ENCODE measurements at places on chromosomes 5 and 9.
A peak's percentile ranks its signal among the peaks of the same experiment; 100 is the strongest.

- DNase-seq, result no peak
These were observed 141.5 kb downstream of the ADAMTS19 start for GRCh38 chr5:129601576-129601975.

- DNase-seq, result peak; percentile 59
These were observed 181.2 kb upstream of the GPR151 start for GRCh38 chr5:146697211-146697610.

DNA sequence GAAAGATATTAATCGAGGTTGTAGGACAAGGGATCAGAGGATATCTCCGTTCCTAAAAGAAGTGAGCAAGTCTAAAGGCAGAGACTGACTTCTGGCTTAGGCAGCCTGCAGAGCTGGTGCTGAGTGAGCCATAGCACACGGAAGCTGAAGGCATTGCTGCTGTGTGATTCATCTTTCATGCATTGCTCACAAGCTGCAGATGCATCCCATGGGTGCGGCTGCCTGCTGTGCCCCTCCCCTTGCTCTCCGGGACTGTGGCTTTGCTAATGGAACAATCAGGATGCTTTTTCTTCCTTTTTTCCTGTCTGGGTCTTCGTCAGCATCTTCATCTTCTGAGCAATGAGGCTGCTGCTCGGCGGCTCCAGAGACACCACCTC, 341.4 kb downstream of the DIRAS2 start:
- DNase-seq, result peak; percentile 71

GRCh38 chr5:126640866-126641265, 40.1 kb downstream of the PHAX start:
- no peak for DNase-seq

DNA sequence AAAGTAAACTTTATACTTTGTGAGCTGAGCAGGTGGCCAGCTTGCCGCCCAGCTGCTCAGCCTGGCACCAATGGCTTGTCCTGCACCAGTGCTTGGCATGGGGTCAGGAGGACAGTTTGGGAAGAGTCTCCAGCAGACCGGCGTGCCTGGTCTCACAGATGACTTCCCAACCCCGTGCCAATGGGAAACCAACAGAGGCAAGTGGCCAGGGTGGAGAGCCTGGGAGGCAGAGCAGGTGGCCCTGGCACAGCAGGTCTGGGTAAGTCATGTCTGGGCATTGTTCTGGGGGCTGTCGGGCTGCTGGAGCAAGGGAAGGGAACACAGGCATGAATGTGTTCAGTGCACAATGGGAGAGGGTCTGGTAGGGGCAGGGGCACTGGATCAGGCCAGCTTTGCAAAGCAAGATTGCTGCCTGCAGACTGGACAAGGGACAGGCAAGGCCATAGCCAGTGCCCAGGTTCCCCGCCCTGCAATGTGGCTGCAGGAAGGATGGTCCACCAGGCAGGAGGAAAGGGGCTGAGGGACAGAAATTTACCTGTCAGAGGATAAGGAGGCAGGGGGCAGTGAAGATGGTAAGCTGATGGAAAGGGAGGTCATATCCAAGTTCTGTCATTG, 76.2 kb upstream of the ALDH1B1 start:
- no peak for DNase-seq

DNA sequence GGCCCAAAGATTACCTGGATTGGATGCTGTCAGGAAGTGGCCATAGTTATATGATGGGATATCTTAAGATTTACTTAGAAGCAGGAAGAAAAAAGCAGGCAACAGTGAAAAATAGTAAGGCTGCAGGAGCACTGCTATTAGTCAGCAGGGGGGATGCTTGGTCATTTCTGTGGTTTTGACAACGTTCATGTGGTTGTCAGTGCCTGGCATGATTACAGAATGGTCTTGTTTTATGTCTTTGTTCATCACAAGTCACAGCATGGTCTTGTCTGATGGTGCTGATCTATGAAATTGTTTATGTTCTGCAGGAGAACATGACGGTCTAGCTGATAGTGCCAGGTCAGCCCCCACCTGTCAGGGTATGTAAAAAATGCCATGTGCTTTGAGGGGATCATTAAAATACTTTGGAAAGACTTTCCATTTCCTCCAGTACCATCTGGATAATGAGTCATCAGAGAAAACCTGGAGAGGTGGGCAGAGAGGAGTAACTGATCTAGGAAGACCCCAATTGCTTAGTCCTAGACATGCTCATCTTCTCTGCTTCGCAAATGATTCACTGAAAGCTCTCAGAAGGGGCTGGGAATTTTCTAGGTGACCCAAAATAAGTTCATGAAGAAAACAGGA, 48.5 kb downstream of the PLGRKT start:
- no peak for DNase-seq

DNA sequence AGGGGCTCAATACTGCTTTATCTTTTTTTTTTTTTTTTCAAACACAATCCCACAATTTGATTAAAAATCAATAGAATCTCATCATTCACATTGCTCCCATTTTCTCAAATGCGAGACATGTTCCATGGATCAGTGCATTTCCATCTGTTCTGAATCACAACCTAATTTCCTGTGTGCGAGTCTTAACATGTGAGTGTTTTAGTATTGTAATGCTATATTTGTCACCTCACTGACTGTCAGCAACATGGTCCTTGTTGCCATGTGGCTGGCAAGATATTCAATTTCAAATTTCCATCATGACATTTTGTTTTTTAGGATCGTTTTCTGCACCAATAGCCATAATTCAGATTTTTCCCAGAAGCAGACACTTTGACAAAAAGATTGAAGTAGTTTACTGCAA, 233.2 kb upstream of the PRDM9 start:
- DNase-seq, result no peak

GRCh38 chr5:133714161-133714915, 102.0 kb upstream of the FSTL4 start:
- DNase-seq, result no peak

GRCh38 chr5:108720391-108720790, 27.3 kb upstream of the FER start:
- DNase-seq, result no peak

DNA sequence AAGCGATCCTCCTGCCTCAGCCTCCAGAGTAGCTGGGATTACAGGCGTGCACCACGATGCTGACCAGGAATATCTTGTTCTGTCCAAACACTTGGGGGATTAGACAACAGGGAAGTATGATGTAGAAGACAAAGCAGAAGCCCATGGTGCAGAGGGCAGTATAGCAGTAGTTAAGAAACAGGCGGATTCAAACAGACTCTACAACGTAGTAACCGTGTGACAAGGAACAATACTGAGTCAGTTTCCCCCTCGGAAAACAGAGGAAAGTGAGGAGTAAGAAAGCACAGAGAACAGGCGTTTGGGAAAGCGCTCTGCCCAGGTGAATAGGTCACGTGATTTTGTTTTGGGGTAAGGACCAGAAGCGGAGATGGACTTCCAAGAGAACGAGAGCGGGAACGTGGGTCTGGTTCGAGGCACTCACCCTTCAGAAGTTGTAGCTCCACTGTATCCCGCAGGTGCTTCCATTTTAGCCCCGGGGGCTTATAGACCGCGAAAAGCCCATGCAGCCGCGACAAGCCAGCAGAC, 306 bp downstream of the TRUB2 start:
- DNase-seq, result no peak

DNA sequence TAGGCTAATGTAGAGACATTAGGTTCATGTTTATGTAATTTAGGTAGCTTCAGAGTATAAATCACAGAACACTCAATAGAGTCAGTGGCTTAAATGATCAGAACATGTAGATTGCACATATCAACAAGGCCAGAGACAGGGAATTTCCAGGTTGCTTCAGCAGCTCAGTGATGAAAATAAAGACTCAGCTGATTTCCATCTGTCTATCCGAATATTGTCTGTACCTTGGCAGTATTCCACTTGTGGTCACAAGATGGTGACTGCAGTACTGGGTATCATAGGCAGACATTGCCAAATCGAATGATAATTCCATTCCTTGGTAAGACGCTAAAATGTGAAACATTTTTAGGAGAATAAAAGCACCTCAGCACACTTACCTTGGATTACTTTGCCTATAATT, 702.2 kb downstream of the MAT2B start:
- DNase-seq, result no peak

GRCh38 chr9:98811051-98811650, 3.7 kb downstream of the GALNT12 start:
- DNase-seq, result no peak

DNA sequence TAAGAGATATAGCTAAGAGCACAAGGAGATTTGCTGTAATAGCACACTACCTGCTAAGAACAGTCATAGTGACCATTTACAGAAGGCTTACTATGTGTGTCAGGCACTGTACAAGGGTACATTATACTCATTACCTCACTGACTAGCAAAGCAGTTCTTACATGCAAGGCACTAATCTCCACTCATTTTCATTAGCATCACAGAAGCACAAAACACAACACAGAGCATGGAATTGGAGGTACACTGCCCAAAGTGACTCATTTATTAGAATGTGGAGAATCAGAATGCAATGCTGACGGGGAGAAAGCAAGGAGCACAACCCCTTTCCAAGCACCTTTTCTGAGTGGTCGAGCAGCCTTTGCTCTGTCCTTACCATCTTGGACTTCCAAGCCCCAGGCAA, 169.7 kb downstream of the ENTREP1 start:
- DNase-seq, result no peak

DNA sequence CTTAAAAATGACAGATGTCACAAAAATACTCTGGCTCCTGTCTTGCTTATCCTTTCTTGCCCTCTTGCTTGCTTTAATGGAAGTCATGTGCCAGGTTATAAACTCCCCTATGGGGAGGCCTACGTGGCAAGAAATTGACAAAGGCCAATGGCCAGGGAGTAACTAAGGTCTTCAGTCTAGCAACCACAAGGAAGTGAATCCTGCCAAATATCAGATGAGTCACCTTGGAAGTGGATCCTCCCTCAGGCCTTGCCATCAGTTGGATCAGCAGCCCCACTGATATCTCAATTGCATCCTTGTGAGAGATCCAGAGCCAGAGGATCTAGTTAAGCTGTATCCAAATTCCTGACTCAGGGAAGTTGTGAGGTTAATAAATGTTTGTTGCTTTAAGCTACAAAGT, 82.8 kb downstream of the CAAP1 start:
- no peak for DNase-seq

DNA sequence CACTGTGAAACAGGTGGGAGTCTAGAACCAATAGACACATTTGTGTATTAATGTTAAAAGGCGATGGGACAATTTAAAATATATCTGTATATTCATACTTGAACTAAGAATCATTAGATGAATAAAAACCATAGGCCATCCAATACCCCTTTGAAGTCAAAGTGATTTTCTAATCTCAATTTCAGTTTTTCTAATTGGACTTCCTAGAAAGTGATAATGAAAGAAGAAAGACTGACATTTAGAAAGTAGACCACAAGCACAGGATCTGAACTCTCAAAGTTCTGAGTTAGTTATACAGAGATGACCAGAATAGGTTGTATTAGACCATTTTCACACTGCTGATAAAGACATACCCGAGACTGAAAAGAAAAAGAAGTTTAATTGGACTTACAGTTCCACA, 412.8 kb upstream of the PIK3R1 start:
- DNase-seq, result no peak

GRCh38 chr5:158364367-158364766, 505.4 kb upstream of the CLINT1 start:
- peak; percentile 96 for DNase-seq

GRCh38 chr5:91024206-91024605, 358.9 kb downstream of the ARRDC3 start:
- peak; percentile 11 for DNase-seq

DNA sequence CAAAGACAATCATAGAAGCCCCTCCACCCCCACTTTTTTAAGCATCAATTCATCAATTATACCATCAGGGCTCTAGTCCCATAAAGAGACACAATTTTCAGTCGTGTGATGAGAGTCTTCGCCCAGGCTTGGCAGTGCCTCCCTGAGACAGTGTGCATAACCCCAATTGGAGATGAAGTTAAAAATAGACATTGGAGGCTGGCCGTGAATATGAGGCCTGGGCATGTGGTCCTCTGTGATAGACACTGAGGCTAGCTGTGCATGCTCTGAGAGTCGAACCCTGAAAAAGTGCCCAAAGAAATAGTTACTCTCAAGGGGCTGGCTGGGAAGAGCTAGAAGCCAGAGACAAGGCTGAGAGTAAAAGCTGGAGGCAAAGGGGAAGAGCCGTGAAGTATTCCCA, 248.6 kb upstream of the NR4A3 start:
- no peak for DNase-seq

DNA sequence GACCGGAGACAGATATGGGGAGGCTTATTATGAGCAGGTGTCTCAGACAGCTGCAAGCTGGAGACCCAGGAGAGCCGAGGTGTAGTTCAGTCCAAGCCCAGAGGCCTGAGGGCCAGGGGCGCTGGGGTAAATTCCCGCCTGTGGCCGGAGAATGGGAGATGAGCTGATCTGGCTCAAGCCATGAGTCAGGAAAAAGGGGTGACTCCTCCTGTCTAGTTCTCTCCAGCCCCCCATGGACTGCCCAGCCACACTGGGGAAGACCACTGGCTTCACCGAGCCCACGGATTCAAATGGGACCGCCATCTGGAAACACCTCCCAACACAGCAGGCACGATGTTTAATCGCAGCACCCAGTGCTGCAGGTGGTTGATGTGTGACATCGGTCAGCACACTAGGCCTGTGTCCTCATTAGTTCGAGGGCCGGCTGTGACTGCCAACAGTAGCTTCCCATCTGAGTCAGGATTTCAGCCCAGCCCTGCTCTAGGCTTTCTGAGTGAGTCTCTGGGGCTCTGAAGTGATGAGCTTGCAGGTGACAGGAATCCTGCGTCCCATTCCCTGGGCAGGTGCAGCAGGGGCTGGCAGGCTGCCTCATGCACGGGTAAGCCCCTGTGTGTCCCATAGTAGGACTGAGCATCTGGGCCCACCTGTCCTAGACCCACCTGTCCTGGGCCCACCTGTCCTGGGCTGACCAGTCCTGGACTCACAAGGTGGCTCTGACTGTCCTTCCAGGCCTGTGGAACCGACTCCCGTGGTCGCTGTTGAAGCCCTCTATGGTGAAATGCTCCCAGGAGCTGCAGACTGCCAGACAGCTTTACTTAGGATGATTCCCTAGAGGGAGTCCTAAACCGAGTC, 49.7 kb downstream of the AHRR start:
- no peak for DNase-seq

DNA sequence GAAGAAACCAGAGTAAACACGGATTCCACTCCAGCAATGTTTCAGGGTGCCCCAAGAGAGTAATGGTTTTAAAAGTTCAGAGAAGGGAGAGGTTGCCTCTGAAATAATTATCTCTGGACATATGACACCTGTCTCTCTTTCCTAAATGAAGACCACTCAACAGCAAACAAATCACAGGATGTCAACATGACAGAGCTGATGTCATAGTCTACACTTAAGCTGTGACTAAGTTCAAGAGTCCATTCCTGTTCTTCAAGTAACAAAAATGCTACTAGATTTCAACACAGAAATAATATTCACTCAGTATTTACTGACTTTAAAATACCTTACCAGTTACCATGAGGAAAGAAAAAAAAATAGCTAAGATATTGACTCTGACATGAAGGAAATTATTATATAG, 44.7 kb upstream of the SLC30A5 start:
- DNase-seq, result no peak

DNA sequence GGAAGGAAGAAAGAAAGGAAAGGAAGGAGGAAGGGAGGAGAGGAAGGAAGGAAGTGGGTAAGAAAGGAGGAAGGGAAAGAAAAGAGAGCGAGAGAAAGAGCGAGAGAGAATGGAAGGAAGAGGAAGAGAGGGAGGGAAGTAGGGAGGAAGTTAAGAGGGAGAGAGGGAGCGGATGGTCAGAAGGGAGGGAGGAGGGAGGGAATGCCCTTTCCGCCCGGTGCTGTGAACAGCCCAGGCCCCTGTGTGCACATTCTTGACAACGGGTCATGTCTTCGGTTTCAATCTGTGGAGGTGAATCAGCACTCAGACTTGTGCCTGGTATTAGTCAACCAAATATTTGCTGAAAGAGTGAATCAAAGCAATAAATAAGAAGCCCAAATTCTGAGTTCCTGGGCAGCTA, 39.2 kb downstream of the PRUNE2 start:
- peak; percentile 36 for DNase-seq

All from mesendoderm (in vitro differentiated cells).